ENCODE measurements at places on chromosomes 4 and X.

- DNase-seq, result no peak
These were observed 58.4 kb upstream of the PNPLA4 start for GRCh38 chrX:7985568-7985967.

DNA sequence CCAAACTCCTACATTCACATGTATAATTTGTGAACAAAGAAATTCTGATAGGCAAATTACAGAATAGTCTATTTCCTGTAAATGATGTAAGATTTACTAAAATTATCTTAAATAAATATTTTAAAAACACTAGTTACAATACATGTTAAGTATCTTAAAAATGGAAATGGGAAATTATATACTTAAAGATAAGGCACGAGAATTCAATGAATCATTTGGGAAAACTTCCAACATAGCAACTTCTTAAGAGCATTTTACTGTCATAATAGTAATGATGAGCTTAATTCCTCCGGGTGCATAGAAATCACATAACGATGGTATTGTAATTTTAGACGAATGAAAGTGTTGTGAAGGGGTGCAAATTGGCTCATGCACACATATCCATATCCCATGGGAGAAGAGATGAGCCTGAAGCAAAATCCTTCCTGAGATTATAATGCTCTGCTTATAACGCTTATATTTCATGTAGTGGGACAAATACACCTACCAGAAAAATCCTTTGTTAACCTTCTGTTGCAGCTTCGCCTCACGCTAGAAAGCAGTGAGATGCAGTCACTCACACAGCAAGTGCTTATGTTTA lies 873.5 kb downstream of the PDHA2 start:
- no peak for DNase-seq

DNA sequence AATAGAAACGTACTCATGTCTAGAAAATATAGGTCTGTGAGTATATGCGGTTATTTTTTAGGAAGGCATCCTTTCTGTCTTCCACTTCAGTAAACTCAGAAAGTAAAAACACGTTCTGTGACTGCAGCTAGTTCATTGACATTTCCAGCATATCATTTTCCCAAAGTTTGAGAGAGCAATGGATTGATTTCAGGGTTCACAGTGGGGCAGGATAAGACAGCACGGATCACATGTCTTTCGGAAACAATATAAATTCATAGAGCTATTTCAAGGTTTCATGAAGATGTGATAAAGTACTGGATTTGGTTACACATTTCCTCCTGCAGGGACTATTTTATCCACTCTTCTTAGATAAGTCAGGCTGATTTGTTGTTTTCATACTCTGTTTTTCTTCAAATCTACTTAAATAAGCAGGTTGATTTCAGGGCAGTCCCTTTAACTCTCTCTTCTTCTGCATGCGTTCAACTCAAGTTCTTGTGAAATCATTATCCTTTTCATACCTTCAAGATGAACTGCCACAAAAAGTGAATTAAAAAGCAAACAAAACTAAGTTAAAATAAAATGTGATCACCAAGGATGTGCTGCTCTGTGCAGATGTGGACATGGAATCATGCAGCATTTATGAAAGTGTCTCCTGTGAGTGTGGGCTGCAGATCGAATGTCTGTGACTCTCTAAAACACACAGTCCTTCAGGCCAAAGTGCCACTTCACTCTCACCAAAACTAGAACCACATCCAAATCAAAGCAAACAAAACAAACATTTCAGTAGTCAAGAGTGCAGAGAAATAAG lies 187.7 kb downstream of the UNC5C start:
- DNase-seq, result no peak

GRCh38 chr4:183903021-183903760 lies 1.9 kb upstream of the STOX2 start:
- no peak for DNase-seq

GRCh38 chrX:37364666-37365065 lies 15.5 kb downstream of the PRRG1 start:
- no peak for DNase-seq

DNA sequence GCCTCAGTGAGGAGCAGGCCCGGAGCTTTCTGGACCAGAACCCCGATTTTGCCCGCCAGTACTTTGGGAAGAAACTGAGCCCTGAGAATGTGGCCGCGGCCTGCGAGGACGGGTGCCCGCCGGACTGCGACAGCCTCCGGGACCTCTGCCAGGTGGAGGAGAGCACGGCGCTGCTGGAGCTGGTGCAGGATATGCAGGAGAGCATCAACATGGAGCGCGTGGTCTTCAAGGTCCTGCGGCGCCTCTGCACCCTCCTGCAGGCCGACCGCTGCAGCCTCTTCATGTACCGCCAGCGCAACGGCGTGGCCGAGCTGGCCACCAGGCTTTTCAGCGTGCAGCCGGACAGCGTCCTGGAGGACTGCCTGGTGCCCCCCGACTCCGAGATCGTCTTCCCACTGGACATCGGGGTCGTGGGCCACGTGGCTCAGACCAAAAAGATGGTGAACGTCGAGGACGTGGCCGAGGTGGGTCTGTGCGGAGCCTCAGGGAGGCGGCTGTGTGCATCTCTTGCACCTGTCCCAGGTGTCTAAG lies 323 bp downstream of the PDE6B start:
- no peak for DNase-seq

DNA sequence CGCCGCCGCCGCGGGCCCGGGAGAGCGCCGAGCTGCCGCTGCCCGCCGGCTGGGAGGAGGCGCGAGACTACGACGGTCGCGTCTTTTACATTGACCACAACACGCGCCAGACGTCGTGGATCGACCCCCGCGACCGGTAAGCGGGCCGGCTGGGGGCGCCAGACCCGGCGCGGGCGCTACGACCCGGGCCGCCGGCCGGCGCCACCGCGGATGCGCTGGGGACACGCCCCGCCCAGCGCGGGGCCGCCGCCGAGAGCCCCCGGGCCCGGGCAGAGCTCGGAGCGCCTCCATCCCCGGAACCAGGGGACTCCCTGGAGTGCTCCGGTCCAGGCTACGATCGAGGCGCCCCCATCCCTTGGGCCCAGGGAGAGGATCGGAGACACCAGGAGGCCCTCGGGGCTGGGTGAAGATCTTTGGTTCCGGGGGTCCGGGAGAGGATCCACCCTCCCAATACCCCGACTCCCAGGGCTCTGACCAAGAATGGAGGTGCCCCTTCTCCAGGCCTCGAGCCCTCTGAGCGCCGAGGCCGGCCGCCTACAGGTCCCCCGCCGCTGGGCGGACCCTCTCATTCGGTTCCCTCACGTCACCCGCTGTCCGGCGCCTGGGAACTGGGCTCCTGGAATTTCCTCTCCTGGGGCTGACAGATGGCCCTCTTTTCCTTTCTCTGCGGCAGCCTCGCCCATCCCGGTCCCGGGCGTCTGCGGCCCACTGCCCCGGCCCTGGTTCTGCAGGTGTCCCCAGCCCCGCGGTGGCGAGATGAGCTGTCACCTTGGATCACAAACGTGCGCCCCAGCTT lies 48.8 kb downstream of the CLDN34 start:
- peak; percentile 45 for DNase-seq

GRCh38 chr4:12932203-12932788 lies 551.8 kb downstream of the RAB28 start:
- no peak for DNase-seq

DNA sequence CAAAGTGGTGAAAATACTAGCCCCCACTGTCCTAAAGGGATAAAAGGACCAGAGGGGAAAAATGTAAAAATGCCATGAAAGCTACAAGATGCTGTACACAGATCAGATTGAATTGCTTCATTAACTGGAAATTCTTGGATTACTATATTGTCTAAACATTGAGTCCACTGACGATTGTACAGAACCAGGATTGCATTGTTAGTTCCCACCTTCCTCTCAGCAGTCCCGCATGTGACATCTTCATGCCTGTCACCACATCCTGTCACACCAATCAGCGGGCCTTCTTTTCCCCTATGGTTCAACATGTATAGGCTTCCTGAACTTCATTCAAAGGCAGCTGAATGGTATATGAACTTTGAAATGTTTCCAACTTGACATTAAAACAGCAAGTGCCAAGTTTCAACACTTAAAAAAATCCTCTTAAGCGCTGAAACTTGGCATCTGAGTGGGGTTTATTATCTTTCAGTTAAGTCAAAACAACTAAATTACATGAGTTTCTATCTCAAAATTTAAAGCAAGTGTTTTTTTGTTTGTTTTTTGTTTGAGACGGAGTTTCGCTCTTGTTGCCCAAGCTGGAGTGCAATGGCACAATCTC lies 24.6 kb downstream of the ZRSR2 start:
- DNase-seq, result no peak

GRCh38 chrX:16643176-16643575 lies 6.8 kb upstream of the S100G start:
- no peak for DNase-seq

GRCh38 chrX:79408623-79409322 lies 41.6 kb upstream of the ITM2A start:
- DNase-seq, result no peak

- no peak for DNase-seq
These were observed 738 bp upstream of the TSPAN5 start for GRCh38 chr4:98659106-98659592.

DNA sequence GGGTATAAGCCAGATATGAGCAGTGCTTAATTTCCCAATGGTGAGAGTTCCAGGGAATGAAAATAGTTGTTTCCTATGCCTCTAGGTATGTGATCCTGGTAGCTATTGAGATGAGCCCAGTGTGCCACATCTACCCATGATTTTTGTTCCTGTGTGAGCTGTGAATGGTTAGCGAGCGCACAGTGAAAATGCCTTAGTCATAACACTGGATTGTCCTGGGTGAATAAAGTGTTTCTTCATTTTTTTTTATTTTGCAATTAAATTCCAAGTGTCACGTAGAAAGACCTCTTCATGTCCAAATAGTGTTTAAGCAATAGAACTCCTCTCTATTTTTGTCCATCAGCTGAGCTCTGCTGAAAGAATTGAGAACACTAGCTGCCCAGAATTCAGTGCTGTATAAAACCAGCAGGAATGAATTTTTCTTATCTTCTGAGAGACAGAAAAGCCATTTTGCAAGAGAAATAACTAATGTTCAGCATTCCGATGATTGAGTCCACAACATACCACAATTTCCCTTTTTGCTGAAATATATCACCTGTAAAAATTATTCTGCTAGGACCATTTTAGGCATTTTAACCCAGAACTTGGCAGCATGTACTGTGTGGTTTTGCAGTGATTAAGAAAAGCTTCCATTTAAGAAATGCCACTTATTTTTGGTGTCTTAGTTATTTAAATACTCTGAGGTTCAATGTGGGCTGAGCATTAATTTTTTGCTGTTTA lies 5.6 kb downstream of the MAOA start:
- DNase-seq, result no peak

DNA sequence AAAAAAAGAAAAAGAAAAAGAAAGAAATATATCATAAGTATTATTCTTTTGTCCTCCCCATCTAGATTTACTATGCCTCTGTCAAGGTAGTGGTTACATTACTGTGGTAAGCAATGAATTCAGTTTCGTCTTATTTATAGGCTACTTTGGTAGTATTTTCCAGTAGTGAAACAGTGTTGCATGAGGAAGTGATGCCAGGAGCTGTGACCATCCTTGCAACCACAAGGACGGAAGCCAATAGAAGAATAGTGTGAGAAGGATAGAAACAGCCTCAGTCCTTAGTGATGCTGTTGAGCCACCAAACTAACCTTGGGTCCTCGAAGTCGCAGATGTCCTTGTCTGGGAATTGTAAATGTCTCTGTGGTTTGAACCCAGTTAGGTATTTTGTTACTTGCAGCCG lies 328.5 kb downstream of the PPP3CA start:
- DNase-seq, result no peak

DNA sequence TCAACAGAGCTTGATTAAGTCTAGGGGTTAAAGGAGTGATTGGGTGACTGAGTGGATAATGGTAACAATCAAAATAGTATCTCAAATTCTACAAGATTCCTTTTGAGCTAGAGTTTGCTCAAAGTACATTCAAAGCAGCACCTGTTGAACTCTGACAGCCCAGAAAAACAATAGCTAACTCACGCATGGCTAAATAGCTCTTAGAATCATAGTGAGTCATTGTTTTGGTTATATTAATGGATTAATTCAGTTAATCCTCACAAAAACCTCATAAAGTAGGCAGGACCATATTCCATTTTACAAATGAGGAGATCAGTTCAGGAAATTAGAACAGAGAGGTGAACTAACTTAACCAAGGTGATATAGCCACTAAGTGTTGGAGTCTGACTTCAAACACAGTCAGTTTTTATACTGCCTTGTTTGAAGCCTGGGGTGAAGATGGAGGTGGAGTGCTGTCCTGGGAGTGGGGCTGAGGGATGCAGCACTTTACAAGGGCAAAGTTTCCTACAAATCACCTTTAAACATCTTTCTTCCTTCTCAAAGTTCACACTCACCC lies 35.9 kb upstream of the PPM1K start:
- no peak for DNase-seq

- peak; percentile 93 for DNase-seq
These were observed 3.0 kb upstream of the CITED1 start for GRCh38 chrX:72308566-72309296.

DNA sequence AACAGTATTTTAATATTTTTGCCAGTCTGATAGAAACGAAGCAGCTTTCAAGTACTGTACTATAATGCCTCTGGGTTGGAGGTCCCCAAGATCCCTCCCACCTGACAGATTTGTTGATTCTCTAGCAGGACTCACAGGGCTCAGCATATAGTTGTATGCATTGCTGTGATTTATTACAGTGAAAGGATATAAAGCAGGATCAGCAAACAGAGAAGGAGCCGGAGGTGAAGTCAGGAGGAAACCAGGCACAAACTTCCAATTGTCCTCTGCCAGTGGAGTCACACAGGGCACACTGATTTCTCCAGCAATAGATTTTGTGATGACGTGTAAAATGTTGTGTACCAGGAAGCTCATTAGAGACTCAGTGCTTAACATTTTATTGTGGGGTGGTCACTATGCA lies 19.0 kb downstream of the USP53 start:
- DNase-seq, result no peak
